ENCODE measurements at places on chromosomes 4 and X.

- DNase-seq = peak; percentile 23
These were observed 555.6 kb downstream of the PPARGC1A start for GRCh38 chr4:23333946-23334878.

GRCh38 chrX:17025621-17026302, 79.3 kb downstream of the REPS2 start:
- DNase-seq = no peak

DNA sequence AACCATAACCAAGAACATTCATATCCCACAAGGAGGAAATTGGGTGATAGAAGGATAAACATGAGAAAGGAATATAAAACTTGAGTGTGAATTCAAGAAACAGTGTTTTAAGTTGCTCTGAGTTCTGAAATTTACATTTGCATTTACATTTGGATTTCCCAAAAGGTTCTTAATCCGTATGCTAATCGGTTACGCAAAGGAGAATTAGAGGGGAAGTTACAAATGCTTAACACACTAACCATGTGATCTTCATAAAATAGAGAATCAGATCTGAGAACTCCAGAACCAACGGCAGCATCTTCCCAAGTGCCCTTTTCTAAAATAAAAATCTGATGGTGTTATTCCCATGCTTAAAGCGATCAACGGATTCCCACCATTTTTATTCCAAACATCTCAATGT, 48.0 kb downstream of the PROM1 start:
- DNase-seq = no peak

GRCh38 chr4:18840481-18840880, 818.9 kb upstream of the LCORL start:
- DNase-seq = no peak

- DNase-seq = no peak
These were observed 597.9 kb downstream of the GBA3 start for GRCh38 chr4:23290656-23291055.

DNA sequence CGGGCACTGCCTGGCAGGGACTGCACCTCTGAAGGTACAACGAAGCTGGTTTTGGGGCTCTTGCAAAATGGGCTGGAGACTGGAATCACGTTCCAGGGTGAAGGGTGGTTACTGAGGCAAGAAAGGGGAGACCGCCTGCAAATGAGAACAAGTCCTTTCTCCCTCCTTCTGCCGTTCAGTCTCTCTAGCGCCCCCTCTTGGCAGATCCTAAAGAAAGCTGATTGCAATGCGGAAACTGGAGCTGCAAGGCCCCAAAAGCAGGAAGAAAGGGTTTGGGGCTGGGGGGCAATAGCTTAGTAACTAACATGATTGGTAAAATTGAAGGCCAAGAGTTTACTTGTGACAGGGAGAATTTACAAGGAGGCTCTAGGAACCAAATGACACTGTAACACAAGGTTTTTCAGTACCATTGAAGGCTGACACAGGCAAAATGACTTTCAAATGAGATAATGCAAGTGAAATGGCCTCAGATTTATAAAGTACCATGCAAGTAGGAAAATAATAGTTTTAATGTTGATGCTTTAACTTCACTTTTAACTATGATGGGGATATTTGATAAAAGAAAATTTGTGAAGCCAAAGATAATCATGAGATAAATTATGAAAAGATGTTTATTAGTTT, 222.7 kb upstream of the HAND2 start:
- DNase-seq = no peak

- DNase-seq = no peak
These were observed 170.6 kb downstream of the ZC4H2 start for GRCh38 chrX:64805683-64806082.

DNA sequence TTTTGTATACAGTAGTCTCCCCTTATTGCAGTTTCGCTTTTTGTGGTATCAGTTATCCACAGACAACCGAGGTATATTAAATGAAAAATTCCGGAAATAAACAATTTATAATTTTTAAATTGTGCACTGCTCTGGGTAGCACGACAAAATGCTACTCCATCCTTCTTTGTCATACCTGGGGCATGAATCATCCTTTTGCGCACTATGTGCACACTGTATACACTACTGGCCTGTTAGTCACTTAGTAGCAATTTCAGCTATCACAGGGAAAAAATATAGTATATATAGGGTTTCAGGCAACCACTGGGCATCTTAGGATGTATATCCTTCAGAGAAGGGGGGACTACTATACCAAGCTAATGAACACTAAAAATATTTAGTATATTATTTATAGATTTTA, 198.8 kb upstream of the FAT4 start:
- peak; percentile 88 for DNase-seq

DNA sequence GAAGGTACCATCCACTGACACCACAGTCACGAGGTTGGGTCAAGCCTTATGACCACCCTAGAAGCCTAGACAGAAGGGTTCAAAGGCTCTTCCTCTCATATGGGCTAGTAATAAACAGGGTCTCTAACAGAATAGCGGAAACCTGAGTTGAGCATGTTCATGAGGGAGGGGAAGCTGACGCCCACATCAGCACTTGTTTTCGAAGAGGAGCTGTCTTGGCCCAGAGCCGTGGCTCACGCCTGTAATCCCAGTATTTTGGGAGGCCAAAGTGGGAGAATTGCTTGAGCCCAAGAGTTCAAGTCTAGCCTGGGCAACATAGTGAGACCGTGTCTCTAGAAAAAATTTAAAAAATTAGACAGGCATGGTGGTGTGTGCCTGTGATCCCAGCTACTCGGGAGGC, 21.5 kb upstream of the TMSB4X start:
- no peak for DNase-seq

DNA sequence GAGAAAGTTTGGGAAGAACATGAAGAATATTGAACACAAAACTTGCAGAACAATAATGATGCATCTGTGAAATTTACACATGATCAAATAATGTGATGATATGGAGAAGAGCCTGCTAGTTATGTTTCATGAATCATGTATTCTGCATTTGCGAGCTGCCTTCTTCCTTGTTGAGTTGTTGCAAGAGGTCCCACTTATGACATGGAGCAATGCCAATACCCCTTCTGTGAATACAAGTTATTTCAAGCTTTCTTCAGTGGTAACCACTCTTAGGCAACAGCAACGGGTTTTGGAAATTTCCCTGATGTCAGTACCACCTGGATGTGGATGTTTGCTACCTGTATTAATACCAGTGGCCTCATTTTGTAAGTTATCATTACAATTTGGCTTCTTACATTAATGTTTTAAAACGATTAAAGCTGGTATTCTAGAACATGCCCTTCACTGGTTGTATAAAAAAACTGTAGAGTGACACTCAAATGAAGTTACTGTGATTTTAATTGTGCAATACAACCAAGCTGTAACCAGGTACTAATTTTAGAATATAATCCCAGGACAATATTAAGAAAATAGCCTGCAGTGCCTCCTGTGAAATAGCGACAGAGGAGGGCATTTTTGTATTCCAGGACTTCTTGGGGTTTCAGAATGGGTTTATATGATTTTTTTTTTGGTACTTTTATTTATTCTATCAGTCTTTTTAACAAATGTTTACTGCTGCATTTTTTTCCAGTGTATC, 25.3 kb downstream of the IQCM start:
- DNase-seq = no peak

- DNase-seq = no peak
These were observed 8.3 kb upstream of the LNX1 start for GRCh38 chr4:53599632-53600031.

DNA sequence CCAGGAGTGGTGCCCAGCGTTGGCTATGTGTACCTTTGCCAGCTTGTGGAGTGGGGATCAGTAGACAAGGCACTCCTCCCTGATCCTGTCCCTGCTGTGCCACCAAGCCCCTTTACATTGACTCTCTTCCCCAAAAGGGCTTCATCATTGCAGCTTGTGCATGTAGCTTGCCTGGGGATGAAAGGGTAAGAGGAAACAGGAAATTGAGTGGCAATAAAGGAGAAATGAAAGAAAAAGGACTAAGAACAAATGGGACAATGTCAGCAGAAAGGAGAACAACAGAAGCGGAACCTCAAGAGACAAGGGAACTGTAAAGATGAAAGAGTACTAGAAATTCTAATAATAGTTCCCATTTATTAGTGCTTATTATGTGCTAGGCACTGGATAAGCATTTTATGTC, 8.7 kb upstream of the IL13RA1 start:
- no peak for DNase-seq

GRCh38 chrX:112766774-112767173, 73.9 kb downstream of the AMOT start:
- no peak for DNase-seq

DNA sequence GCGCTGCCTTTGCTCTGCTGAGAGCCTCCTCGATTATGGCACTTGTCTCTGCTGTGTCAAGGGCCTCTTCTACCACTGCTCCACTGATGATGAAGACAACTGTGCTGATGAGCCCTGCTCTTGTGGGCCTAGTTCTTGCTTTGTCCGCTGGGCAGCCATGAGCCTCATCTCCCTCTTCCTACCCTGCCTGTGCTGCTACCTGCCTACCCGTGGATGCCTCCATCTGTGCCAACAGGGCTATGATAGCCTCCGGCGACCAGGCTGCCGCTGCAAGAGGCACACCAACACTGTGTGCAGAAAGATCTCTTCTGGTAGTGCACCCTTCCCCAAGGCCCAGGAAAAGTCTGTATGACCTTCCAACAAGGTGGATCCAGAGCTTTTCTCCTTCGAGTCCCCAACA, 106.8 kb upstream of the VAMP7 start:
- DNase-seq = no peak

DNA sequence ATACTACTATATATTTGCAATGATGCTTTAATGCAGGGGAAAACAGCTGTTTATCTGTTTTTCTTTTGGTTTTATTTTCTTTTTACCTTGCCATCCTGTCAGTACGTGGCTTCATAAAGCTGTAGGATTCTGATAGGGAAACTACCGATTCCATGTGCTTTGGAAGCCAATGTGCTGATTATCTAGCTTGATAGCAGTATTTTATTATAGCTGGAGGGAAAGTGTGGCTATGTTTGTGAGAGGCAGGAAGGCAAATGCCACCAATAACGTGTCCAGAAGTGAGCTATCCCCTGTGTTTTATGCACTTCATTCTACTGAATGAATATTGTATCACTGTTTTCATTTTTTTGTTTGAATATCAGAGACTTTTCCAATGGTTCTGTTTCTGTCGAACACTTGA, 43.7 kb downstream of the IL15 start:
- no peak for DNase-seq

DNA sequence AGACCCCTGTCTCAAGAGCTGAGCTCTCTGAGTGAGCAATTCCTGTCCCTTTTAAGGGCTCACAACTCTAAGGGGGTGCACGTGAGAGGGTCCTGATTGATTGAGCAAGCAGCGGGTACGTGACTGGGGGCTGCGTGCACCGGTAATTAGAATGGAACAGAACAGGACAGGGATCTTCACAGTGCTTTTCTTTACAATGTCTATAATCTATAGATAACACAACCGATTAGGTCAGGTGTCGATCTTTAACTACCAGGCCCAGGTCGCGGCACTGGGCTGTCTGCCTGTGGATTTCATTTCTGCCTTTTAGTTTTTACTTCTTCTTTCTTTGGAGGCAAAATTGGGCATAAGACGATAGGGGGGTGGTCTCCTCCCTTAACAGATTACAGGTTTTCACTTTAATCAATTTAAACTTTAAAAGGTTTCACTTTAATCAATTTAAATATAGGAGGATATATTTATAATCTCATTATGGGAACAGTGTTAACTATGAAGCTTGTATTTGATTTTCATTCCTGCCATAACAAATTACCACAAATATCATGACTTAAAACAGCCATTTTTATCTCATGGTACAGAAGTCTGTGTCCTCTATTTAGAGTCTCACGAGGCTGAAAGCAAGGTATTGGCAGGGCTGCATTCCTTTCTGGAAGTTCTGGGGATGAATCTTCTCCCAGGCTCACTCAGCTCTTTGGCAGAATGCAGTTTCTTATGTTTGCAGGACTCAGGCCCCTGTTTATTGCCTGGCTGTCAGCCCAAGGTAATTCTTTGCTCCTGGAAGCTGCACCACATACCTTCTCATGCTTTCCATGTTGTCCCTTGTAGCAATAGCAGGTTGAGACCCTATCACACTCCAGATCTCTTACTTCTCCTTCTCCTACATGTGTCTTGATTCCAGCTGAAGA, 5.2 kb downstream of the SPATA4 start:
- DNase-seq = no peak

DNA sequence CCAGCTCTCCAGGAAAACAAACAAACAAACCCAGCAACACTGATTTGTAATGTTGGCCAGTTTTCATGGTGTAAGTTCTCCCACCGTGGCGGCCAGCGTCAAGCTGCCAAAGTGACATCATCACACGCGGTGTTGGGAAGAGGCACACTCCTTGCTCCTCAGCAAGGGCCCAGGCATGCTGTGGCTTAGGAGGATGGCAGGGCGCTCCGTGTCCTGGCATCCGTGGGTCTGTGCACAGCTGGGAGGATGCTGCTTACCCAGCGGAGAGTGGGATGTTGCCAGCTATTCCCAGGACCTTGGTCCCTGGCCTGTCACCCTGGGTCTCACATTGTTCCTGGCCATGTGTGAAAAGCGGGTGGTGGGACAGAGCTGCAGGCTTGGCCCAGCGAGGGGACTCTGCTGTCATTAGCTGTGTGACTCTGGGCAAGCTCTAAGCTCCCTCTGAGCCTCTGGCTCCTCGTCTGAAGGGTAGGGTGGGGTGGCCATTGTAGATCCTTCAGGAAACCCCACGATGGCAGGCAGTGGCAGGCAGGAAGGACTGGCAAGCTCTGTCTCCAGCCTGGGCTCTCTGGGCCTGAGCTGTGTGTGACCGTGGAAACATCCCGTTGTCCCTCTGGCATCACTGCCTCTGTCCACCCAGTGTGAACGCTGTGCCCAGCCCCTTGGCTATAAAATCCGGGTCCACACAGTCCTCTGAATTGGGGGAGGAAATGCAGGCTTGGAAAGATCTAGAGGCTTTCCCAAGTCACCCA, 10.8 kb downstream of the PSAPL1 start:
- DNase-seq = no peak

- no peak for DNase-seq
These were observed 616.7 kb downstream of the RAPGEF2 start for GRCh38 chr4:159719531-159719930.

DNA sequence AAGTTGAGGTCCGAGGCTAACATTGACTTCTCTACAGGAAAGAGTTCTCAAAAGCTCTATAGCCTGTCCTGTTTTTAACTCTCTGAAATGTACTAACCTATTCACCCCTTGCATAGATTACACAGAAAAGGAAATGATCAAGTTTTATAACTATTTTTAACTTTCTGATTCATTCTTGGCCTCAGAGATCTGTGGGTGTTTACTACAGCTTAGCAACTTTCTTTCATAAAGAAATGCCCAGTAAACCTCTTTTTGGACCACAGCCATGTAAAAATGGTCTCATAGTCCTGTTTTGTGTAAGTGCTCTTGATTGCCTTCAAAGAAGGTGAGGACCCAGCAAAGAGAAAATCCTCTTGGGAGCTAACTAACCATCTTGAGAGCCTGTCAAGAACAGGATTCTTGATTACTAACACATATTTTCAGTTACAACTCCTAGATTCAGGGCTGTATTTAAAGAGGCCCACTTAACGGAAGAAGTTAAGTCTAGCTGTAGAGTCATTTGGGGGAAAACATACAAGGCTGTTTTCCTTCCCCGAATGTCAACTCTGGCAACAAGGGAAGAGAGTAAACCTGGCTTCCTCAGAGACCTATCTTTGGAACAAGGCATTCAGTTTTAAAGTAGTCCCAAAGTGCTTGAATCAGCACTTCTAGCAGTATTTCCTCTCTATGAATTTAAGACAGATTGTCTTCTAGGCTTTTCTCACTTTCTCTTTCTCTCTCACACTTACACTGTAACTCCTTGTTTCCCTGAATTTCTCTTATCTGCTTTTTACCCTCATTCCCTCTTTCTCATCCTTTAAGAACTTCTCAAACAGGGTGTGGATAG, 78.2 kb downstream of the IL21 start:
- peak; percentile 73 for DNase-seq

GRCh38 chr4:1491328-1492141, 85.3 kb upstream of the NKX1-1 start:
- DNase-seq = no peak
